SW 1271 (cell line): ENCODE measurements at places on chromosomes 7 and 10.

GRCh38 chr7:41007811-41008210, 695.1 kb downstream of the INHBA start:
- DNase-seq: no peak

DNA sequence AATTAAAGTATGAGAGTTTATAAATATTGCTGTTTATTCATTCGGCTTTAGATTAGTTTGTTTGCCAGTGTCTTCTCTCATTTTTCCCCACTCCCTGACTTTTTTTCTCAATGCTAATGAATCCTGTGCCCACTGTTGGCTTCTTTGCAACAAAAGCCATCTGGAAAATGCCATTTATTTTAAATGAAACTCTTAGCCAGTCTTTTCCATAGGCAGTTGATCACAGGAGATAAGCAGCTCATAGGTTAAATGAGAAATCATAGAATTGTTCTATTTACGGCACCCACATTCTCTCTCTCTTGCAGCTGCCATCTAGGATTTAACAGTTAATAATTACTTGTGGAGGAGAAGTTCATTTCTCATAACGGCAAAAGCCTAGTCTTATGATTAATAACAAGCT, 249.3 kb upstream of the POM121L12 start:
- no peak for DNase-seq

DNA sequence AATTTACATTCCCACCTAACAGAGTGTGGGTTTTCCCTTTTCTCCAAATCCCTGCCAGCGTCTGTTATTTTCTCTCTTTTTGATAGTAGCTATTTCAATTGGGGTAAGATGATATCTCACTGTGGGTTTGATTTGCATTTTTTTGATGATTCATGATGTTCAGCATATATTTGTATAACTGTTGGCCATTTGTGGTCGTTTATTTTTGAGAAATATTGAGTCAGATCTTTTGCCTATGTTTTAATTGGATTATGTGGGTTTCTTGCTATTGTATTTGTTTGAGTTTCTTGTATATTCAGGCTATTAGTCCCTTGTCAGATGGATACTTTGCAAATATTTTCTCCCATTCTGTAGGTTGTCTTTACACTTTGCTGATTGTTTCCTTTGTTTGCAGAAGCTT, 193.8 kb downstream of the ABCA13 start:
- DNase-seq: no peak

DNA sequence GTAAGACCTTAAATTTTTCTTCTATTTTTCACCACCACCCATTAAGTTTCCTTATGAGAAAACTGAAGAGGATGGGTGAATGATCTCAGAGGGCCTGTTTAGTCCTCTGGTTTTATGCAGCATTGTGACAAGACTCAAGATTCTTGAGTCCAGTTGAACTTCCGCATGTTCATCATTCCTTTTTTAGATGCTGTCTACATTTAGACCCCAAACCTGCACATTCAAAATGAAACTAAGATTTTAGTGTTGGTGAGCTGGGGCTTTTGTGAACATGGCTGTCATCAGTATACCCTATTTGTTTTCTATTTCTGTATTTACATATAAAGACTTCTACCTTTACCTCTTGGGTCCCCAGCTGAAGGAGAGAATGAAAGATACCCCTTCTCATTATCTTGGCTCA, 31.1 kb downstream of the NET1 start:
- no peak for DNase-seq

DNA sequence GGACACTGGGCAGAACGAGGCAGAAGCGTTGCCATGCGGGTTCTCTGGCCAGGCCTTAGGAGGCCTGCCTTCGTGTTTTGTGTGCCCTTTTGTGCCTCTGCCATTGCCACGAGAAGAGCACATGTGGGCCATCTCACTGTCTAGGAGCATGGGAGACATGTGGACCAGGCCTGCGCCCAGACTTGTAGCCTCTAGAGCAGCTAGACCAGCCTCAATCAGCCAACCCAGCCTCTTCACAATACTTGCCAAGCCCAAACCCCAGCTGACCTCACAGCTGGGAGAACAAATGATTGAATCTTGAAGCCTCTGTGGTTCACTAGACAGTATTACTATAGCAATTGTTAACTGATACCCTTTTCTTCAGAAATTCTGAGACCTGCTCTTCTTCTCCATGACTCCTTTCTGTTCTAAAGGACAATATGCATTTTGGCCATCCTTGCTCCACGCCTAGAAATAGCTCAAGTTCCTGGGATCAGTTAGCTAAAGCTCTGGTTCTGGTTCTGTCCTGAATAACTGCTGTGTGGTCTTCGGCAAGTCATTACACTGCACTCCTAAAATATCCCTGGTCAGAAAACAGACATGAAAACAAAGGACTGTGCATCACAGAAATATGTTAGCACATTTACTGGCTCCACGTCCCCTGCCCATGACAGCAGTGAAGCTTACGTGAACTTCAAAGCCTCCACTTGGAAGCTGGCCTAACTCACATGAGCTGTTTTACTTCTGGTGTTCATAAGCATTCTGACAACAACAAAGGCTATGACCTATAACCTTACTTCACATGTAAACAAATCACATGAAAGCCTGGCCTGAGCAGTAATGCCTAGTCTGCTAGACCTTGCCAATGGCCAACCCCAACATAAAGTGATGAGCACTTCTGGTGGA, 72.3 kb upstream of the MKRN1 start:
- DNase-seq: no peak

- DNase-seq: no peak
Observed at GRCh38 chr10:113917636-113918035, 63.2 kb downstream of the NHLRC2 start.
